ENCODE measurements at places on chromosomes 6 and 20.

DNA sequence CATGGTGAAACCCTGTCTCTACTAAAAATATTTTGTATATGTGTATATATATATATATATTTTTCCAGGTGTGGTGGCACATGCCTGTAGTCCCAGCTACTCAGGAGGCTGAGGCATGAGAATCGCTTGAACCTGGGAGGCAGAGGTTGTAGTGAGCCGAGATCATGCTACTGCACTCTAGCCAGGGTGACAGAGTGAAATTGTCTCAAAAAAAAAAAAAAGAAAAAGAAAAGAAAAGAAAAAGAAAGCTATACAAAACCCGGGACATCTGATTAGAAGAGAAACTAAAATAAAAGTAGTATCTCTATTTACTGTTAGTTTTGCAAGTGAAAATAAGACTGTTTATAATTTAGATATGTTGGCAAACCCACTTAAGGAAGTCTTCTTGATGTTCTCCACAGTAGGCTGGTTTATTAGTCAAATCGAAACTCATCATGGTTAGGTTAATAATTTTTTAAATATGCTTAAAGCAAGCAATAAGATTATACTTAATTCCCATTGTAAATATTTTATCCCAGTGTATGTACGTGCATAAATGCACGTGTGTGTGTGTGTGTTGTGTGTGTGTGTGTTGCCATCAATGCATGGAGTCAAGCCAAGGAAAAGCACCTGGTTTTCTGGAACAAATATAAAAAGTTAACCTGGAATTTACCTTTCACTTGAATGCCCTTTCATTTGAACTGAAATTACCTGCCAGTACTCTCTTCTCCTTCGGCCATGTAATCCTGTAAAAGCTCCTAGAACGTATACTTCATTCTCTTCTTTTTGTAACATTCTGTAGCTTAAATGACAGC, 7.1 kb downstream of the VNN2 start:
- no peak for DNase-seq

GRCh38 chr6:78910591-78911171, 43.3 kb downstream of the IRAK1BP1 start:
- peak; percentile 81 for DNase-seq

DNA sequence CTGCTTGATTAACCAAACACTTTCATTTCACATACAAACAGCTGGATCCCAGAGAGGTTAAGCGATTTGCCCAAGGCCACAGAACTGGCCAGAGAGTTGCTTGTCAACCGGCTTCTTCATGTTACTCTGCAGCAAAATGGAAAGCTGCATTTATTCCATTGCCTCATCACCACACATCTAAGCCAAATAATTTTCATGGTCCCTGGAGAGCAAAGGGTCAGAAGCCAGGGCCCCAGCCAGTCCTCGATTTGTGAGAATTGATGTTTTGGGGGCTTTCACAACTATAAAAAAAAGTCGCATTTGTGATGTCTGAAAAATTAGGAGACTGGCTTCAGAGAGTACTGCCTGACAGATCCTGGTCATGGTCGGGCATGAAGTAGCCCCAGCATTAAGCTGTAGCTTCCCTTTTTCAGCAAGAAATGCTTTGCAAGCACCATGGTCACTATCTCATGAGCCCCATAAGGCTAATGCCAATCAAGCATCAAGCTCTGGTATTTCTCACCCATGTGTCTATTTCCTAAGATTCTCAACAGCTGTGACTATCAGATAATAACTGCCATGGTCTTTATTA, 95.8 kb downstream of the BANF2 start:
- no peak for DNase-seq

- no peak for DNase-seq
Measured at GRCh38 chr6:109456710-109457561, 1.4 kb upstream of the MICAL1 start.

DNA sequence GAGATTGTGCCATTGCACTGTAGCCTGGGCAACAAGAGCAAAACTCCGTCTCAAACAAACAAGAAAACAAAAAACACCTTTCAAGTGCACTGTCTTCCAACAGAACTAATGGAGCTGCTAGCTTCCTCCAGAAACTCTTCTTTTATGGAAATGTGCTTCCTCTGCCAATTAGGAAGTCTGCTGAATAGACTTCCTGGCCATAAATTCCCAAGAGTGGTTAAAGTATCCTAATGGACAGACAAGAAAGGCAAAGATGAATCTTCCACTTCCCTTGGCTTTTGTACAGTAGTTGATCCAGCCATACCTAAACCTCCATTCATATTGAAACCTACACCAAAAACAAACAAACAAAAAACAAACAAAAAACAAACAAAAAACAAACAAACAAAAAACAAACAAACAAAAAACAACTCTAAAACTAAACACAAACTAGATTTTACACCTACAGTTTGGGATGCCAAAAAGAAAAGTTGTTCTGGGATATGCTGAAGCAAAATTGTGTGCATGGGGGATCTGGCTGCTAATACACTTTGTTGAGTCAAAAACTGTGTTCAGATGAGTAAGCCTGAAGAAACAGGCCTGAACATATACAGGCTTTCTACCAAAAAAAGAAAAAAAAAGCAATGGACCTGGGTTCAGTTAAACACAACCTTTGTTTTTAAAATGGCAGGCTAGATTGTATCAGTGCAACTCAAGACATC, 59.8 kb upstream of the CARMIL1 start:
- DNase-seq = no peak

DNA sequence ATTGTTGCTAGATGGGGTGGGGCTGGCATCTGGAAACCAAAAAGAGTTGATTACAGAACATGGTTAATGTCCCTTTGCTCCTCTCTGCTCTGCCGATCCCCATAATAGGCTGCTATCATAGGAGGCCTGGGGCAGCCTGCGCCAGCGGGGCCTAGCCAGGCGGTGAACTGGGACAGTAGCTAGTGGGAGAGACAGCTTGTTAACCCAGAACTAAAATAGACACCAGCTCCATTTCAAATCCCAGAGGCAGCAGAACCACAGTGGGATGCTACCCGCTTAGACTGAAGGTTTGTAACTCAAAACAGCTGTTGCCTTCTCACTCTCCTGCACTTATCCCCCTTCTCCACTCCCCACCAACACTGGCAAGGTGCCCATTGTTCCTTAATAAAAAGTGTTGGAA, 98.5 kb downstream of the SSR1 start:
- DNase-seq = no peak

- no peak for DNase-seq
Measured at GRCh38 chr6:130050230-130050629, 31.8 kb downstream of the L3MBTL3 start.

DNA sequence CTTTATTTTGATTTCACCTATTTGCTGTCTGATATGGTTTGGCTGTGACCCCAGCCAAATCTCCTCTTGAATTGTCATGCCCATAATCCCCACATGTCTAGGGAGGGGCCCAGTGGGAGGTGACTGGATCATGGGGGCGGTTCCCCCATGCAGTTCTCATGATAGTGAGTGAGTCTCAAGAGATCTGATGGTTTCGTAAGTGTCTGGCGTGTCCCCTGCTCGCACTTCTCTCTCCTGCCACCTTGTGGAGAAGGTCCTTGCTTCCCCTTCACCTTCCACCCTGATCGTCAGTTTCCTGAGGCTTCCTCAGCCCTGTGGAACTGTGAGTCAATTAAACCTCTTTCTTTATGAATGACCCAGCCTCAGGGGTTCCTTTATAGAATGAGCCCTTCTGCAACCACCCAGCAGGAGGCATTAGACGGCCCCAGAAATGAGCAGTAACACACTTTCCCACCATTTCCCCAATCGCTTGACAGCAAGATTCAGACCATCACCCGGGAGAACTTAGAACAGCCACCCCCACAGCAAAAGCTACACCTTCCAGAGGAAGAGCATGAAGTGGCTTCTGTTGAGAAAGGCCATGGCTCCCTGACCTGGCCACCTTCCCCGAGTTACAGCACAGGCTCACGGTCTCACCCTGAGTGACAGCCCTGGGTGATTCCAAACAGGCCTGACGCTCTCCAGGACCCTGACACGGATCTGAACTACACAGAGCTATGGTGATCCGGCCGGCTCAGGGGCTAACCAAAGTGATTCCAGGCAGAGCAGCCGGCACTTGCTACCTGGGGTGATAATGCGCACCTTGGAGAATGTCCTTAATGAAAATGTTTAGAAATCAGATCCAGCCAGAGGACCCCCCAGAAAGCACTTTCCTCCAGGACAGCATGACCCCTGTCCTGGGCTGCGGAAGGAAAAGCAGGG, 131.2 kb upstream of the CDH4 start:
- DNase-seq = peak; percentile 56

DNA sequence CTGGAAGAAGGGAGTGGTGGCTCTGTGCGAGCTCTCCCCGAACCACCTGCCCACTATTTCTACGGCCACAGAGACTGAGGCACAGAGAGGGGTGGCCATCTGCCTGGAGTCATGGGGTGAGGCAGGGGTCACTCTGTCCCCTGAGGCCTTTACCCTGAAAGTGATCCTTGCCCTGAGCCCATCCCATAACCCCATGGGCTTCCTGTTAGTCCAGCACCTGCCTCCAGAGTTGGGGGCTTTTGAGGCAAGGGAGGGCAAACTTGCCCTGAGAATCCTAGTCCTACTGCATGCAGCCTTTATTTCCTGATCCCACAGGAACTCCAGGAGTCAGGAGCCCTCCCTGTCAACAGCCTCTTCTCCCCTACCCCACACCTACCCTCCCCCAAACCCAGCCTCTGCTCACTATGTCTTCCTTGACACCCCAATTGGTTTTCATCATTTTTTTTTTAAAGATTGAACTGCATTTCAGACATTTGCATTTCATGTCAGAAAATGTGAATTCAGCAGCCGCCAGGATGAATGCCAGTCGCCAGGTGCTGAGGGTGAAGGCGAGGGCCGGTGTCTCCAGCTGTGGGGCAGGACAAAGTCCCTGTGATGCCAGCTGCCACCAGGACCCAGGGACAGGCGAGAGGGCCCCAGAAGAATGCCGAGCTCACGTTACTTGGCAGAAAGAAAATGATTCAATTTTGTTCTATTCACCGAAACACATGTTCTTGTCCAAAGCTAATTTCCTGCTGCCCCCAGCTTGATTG, 47.6 kb upstream of the NNAT start:
- DNase-seq = no peak

- DNase-seq = no peak
Measured at GRCh38 chr6:31401403-31401802, 2.0 kb upstream of the MICA start.

DNA sequence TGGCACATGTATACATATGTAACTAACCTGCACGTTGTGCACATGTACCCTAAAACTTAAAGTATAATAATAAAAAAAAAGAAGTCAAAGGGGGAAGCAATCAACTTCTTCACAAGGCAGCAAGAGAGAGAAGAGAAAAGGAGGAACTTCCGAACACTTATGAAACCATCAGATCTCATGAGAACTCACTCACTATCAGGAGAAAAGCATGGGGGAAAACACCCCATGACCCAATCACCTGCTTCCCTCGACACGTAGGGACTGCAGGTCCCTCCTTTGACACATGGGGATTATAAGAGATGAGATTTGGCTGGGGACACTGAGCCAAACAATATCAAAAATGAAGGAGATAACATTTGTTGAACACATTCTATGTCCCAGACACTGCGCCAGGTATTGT, 94.8 kb upstream of the PHACTR1 start:
- no peak for DNase-seq

GRCh38 chr6:161029195-161029809, 37.7 kb downstream of the MAP3K4 start:
- no peak for DNase-seq

DNA sequence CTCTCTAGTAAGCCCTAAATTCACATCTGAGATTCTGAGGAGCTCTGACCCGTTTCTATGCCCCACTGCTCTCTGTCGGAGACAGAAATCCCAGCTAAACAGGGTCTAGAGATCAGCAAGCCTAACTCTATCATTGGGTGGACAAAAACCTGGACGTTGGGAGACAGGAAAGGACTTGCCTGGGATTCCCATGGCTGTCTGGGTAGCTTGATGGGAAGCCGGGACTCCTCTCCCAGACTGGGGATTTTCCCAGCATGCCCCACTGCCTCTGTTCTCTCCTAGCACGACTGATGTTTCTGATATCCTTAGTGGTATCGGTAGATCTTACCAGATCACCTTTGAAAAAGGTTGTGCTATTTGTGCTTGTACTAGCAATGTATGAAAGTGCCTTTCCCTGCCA, 22.9 kb downstream of the DUSP22 start:
- no peak for DNase-seq

DNA sequence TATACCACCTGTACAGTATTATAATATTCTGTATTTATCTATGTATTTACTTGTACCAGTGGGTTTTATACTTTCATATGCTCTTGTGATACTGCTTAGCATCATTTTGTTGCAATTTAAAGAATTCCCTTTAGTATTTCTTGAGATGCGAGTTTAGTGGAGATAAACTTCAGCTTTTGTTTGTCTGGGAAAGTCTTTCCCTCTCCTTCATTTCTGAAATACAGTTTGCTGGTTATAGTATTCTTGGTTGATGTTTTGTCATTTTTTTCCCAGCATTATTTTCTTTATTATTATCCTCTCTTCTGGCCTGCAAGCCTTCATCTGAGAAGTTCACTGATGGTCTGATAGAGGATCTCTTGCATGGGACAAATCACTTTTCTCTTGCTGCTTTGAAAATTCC, 136.6 kb upstream of the MCHR2 start:
- no peak for DNase-seq

DNA sequence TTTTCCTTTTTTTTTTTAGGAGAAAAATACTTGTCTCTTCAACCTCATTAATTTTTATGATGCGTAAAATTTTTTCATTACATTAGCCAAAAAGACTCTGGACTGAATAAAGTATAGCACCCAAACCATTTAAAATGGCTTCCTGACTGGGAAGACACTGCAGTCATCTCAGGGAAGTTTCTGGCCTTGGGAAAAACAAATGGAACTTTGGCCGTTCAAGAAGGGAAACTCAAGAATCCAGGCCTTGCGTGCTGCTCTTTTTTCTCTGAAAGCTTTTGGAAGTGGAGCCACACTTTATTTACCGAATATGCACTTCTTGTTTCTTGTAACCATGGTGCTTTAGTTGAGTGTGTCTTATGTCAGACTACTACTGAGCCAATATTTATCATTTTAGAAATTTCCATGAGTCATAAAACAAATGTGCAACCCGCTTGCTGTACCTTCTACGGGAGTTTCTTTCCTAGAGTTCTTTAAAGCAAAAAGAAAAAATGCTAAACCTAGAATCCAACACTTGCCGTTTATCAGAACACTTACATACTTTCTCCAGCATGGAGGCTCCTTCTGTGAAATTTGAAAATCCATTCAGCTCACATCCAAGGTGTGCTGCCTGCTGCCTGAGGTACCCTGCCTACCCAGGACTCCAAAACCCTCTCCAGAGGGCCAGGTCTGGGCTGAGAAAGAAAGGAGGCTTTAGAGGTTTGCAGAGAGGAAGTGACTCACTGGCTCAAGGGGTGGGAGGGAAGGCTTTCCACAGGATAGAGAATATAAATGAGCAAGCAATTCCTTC, 11.5 kb upstream of the DSTN start:
- DNase-seq = peak; percentile 33

DNA sequence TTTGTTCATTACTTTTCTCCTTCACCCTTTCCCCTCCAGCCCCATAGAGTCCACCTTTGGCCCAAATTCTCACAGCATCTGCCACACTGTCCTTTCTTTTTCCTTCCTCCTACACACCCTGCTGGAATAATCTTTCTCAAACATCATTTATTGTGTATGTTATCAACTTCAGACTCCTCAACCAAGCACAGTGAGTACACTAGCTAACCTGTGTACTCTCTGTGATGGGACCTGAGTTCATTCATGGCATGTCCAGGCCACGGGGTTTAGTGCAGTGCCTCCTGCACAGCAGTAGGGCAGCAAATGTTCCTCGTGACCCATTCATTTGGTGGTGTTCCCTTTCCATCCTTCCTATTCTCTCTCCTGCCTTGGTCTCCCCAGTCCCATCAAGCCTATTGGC, 7.1 kb upstream of the ARMC12 start:
- no peak for DNase-seq

GRCh38 chr6:24053057-24053456, 73.0 kb upstream of the NRSN1 start:
- DNase-seq = no peak

GRCh38 chr20:19012676-19013075, 199.1 kb downstream of the SCP2D1 start:
- DNase-seq = no peak
